ENCODE measurements at places on chromosomes 3 and 15.

DNA sequence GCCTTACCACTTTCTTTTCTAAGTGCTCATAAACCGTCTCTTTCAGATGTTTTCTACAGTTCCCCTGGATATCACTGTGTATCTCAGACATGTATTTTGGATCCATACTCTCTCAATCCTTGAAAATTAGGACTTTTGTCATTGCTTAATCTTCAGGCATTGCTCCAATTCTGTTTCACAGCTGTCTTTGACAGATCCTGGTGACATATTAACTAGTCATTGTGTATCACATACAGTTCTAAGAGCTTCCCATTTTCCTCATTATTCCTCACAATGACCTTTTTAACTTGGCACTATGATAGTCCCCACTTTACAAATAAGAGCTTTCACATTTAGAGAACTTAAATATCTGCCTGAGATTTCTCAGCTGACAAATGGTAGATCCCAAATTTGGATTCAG is 151.7 kb downstream of the CLSTN2 start:
- no peak for DNase-seq

DNA sequence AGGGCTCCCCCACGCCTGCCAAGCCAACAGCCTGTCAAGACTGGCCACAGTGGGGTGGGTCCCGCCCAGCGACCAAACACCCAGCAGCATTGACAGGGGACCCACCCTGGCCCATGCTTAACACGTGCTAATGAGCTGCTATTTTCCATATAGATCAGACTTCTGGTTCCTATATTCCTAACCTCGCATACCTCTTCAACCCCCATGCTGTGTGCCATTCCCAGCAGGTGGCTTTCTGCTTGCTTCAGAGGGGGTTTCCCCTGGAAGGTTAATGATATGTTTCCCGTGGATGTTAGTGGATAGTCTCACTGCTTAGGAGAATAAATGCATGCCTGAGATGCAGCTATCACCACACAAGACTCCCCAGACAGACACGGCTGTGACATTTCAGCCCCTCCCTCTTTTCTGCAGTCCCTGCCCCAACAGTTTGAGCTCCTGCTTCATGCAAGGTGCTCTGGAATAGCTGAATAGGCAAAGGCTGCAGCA is 37.9 kb upstream of the MGLL start:
- peak; percentile 22 for DNase-seq

DNA sequence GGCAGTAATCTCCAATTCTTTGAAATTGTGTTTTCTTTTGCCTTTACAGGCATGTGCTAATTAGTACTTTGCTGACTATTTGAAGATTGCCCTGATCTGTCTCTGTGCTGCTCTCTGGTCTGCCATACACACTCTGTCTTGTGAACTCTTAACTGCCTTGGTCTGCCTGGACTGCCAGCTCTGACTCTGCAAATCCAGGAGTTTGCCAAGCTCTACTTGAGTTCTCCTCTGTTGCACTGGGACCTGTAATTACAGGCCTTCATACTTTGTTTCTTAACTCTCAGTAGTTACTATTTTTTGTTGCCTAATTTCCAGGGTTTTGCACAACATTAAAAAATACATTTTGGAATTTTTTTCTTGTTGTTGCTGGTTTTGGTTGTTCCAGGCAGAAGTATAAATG is 155.0 kb downstream of the RSRC1 start:
- DNase-seq, result no peak

DNA sequence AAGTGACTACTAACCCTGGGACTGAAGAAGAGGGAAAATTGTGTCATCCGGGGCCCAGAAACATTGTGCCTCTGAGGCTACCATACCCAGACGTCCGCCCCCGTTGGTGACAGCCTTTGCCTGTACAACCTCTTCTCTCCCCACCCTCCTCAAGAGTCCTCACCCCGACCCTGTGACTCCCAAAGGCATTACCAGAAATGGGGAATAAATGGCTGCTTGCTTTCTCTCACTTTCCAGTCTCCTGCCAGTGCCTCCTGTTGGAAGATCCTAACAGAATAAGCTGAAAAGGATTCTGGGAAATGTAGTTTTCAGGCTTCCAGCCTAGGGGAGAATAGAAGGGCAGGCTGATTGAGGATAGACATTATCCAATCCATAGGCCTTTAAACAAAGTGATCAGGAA is 30.8 kb upstream of the SLC25A36 start:
- DNase-seq, result peak; percentile 32

GRCh38 chr3:183922421-183922820 is 37.7 kb upstream of the PARL start:
- no peak for DNase-seq

DNA sequence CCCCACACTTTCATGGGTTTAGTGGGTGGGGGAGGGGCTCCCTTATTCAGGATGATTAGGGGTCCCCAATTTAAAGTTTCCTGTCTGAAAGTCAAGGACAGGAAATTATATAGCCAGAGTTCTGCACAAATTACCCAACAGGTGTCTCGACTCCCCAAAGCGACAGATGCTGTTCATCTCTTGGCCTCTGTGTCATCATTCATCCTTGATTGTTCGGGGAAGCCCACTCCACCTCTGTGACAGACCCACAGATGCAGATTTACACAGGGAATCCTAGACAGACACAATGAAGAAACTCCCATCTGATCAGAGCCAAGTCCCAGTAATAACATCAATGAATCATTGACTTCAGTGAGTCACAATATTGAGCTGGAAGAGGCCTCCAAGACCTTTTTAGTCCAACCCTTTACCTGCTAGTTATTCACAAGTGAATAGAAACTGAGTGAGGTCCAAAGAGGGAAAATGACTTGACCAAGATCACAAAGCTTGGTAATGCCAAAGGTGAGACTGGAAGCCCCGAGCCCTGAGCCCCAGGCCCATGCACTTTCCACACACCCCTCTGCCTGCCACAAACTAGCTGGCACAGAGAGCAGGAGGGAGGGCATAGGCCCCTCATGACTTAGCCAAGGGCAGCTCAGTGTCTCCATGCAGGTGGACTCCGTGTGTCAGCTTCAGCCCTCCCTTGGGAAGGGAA is 7.9 kb upstream of the SRP14 start:
- DNase-seq, result no peak

DNA sequence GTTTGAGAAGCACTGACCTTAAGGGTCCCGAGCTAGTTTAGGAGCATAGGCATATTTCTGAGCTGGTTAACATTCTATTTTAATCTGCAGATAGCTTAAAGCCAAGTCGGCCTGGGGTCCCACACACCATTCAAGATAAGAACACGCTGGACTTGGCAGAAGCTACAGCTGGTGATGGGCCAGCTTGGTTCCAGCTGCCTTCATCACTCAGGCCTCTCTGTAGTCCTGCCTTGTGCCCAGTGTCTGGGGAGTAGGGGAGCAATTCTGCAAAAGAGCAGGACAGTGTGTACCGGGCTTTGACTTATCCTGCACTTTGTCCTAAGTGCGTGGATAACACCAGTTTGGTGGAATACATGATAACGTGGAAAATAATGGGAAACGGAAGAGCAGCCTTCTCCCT is 164.5 kb downstream of the MEGF11 start:
- DNase-seq, result no peak

GRCh38 chr15:40787344-40787841 is 17.6 kb downstream of the C15orf62 start:
- peak; percentile 84 for DNase-seq

DNA sequence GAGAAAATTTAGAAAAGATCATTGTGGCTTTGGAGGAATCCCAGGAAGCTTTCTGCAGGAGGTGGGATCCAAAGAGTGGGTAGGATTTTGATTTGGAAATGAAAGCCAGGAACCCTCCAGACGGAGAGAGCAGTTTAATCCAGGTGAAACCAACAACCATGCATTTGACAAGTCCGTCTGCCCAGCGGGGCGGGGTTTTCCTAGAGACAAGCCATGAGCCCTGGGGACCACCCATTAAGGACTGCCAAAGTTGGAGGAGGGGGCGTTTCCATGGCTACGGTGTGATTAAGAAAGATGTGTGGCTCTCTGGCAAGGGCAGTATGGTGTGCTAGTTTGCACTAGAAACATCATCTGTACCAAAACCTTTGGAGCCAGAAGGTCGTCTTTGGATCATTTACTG is 53.4 kb downstream of the SRGAP3 start:
- peak; percentile 63 for DNase-seq

GRCh38 chr3:187741403-187742350 is 3.6 kb downstream of the BCL6 start:
- peak; percentile 79 for DNase-seq

GRCh38 chr15:81304226-81304625 is 19.7 kb downstream of the STARD5 start:
- DNase-seq, result no peak
